ENCODE measurements at places on chromosomes 3 and 15.
A peak's percentile ranks its signal among the peaks of the same experiment; 100 is the strongest.

GRCh38 chr3:126329927-126330725, 27.1 kb downstream of the KLF15 start:
- DNase-seq, result no peak

GRCh38 chr3:79086514-79086913, 681.3 kb downstream of the ROBO1 start:
- peak; percentile 70 for DNase-seq

DNA sequence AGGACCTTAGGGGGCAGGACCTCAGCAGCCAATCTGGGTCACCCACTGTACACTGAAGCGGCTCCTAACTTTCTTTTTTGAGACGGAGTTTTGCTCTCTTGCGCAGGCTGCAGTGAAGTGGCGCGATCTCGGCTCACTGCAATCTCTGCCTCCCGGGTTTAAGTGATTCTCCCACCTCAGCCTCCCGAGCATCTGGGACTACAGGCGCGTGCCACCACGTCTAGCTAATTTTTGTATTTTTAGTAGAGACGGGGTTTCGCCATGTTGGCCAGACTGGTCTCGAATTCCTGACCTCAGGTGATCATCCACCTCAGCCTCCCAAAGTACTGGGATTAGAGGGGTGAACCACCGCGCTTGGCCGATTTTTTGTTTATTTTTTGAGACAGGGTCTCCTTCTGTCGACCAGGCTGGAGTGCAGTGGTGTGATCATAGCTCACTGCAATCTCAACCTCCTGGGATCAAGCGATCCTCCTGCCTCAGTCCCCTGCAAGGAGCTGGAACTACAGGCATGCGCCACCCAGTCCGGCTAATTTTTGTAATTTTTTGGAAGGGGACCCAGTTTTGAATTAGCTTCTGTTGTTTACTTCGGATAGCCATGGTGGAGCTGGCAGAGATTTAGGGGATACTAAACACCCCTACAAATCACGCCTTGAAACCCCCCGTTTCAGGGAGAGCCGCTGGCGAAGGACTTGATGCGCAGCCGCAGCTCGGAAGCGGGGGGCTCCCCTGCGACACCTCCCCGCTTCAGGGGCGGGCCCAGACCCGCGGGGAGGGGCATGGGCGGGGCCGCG, 1.5 kb upstream of the CLK3 start:
- no peak for DNase-seq

DNA sequence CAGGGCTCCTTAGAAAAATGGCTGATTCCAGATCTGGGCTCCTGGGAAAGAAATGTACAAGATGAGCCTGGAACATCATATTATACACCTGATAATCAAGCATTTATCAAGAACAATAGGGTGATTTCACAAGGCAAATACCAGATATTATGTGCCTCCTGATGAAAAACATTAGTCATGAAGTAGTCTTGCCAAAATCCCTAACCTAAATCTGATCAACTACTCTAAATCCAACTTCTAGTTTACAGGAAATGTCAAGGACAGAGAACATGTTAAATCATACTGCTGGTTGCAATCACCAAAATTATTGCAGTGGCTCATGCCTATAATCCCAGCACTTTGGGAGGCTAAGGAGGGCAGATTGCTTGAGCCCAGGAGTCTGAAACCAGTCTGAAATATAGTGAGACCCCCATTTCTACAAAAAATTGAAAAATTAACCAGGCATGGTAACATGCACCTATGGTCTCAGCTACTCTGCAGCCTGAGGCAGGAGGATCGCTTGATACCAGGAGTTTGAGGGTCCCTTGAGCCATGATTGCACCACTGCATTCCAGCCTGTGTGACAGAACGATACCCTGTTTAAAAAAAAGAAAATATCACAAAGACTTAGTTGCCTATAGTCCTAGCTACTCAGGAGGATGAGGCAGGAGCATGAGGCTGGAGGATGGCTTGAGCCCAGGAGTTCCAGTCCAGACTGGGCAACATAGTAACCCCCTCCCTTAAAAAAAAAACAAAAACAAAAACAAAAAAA, 34.9 kb upstream of the ATP13A3 start:
- DNase-seq, result no peak

- no peak for DNase-seq
Observed at GRCh38 chr3:34890247-34890646, 749.1 kb upstream of the ARPP21 start.

DNA sequence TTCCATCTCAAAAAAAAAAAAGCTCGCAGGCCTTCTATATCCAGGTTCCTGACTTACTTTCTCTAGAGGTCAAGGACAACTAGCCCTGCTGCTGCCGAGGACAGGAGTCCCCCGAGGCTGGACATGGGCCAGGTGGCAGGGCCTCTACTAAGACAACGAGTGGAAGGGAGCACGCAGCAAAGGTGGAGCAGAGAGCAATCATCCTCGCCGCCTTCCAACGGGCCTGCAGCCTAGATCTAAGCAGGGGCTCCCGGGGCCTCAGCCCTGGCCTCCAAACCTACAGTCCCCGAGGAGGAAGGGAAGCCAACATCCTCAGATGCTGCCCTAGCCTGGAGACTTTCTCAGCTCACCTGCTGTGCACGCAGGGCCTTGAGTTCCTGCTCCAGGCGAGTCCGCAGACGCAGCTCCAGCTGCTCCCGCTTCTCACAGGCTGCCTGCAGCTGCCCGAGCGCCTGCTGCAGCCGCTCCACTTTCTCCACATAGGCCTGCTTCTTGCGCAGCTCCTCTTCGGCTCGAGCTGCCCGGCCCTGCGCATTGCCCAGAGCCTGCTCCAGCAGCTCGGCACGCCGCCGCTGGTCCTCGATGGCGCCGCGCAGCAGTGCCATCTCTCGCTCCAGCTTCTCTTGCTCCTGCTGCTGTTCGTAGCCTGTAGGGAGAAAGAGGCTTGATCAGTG, 12.9 kb downstream of the AMOTL2 start:
- DNase-seq, result no peak

DNA sequence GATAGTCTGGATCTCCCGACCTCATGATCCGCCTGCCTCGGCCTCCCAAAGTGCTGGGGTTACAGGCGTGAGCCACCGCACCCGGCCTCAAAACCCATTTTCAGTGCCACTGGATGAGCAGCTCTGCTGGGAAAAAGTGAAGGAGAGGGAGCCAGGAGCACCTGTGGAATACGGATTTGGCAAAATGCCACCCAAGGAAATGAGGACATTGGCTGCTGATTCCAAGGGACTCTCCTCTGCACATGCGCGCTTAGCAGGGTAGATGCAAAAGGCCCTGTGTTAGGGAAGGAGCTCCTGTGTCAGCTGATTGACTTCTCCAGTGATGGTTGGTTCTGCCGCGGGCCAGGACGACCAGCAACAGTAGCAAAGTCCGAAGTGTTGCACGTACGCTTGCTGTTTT, 43.4 kb upstream of the IGF1R start:
- no peak for DNase-seq

GRCh38 chr3:158539414-158540014, 31.5 kb upstream of the MLF1 start:
- DNase-seq, result peak; percentile 49

DNA sequence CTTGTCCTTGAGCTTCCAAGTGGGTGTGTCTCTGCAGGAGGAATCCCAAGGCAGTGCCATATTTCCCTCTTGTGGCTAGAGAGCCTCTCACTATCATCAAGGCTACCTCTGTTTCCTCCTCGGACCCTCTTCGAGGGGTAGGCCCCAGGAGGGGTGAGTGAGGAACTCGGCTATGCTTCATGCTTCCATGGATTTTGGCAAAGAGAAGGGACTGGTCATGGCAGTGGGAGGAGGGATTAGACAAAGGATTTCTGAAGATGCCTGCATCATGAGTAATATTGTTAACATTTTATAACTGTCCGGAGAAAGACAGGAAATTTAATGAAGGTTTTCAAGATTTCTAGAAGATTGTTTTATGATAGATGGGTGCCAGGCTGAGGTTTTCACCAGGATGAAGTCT, 241.5 kb downstream of the CLSTN2 start:
- DNase-seq, result no peak

DNA sequence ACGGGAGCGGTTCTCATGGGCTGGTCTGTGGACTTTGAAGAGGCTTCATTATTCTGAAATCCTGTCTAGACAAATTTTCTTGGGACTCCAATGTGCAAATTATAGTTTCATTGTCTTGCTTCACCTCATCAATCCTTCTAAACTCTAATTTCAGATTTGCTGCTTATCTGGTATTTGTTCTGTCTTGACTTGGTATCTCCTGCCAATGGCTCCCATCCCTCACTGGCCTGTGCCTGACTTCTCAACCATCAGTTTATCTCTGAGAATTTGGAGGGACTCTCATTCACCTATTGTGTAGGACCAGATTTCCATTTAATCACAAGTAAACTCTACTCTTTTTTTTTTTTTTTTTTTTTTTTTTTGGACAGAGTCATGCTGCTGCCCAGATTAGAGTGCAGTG, 960.2 kb upstream of the NR2F2 start:
- DNase-seq, result no peak

DNA sequence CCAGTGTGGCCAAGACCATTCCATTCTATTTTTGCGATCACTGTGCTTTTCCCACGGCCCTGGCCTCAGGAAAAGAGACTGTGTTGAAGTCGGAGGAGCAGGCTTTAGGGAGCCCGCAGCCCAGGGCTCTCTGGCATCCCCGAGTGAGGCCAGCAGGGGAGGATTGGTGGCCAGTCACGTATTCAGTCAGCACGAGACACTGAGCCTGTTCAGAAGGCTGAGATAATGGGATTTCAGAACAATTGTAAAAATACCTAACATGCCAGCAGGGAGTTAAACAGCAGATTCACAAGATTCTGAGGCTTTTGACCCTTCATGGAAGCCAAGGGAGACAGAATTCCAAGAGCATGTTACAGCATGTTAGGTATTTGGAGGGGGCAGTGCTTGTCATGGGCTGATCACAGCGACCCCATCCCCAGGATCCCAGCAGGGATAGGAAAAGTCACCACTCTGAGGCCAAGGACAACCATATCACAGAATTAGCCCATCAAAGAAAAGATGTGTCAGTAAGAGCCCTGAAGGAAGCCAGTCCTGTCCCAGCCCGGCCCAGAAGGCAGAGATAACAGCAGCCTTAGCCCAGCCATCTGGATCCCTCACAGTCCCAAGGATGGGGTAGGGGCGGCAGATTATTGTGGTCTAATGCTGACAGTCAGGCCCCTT, 40.6 kb downstream of the AMOTL2 start:
- peak; percentile 34 for DNase-seq

DNA sequence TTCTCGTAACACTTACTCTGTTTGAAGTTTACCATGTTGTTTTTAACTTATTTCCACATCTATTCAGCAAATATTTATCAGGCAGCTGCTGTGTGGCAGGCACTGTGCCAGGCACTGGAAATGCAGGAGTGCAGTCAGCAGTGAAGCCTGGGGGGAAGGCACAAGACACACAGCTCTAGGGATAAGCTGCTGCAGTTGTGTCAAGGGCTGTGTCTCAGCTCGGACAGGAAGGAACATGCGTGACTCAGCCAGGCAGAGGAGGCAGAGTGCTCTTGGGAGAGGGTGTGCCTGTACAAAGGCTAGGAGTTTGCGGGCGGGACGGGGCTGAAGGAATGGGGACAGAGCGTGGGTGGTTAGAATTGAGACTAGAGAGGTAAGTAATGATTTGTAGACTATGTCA, 24.7 kb downstream of the LYSMD4 start:
- DNase-seq, result no peak

GRCh38 chr3:53169045-53169831, 8.2 kb downstream of the PRKCD start:
- peak; percentile 7 for DNase-seq

DNA sequence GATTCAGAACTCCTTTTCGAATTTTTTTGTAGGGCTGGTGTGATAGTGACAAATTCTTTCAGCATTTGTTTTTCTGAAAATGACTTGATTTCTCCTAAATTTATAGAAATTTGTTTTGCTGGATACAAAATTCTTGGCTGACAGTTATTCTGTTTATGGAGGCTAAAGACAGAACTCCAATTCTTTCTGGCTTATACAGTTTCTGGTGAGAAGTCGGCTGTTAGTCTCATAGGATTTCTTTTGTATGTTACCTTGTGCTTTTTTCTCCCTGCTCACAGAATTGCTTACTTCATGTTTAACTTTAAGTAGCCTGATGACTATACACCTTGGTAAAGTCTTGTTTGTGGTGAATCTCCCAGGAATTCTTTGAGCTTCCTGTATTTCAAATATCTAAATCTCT, 1264.6 kb downstream of the NSUN3 start:
- no peak for DNase-seq

DNA sequence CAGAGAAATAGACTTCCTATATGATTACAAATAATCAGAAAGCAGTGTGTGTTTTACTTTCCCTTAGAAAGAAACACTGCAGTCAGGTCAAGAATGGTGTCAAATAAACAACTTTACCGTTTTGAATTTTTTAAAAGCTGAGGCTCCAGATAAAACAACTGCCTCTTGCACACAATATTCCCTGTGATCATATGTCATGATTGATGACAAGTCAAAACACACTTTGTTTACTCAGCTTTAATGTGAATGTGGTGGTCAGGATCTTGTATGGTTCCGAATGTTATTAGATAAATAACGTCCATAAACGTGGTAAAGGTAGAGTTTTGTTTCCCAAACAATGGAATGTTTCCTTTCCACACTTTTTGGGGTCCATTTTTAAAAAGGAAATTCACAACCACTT, 428.4 kb upstream of the MDFIC2 start:
- DNase-seq, result peak; percentile 1

GRCh38 chr3:180284331-180285110, 247.8 kb upstream of the PEX5L start:
- DNase-seq, result no peak

DNA sequence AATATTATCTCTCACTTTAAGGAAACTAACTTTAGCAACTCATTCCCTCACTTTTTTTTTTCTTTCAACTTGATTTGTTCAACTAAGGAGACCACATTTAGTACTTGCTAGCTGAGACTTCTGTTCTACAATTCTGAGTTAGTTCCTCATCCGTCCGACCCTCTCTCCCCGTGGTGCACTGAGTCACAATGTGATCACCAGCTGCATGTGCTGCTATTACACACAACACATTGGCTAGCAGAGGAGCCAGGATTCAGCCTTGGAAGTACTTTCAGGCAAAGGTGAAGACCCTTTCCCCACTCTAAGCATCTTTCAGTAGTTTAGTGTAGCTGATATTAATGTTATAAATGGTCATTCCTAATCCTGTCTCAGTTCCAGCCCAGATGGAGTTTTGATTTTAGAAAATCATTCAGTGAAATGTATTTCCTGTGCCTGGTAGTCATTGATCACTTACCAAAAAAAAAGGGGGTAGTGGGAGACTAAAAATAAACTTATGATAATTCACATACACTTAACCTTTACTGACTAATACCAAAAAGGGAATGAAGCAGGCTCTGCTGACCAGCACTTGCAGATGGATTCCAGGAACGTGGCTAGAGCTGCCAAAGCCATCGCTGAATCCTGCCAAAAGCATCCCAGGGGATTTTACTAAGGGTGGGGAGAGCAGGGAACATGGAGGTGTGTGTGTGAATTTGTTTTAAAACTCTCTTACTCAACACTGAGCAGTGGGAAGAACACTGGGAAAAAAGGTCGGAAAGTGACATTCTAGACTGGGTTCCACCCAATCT, 424.8 kb downstream of the LPP start:
- no peak for DNase-seq

- peak; percentile 73 for DNase-seq
Observed at GRCh38 chr3:35664460-35664919, 25.2 kb downstream of the ARPP21 start.

DNA sequence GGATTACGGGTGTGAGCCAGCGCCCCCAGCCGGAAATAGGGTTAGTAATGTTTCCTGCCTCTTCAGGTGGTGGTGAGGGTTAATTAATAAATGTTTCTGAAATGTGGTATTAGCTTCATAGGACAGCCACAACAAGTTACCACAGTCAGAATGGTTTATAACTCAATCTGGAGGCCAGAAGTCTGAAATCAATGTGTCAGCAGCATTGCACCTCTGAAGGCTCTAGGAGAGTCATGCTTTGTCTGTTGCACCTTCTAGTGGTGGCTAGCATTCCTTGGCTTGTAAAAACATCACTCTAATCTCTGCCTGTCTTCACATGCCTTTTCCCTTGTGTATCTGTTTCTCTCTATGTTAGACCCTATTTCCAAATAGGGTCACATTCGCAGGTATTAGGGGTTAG, 7.8 kb upstream of the RPSA start:
- no peak for DNase-seq
